Right cardiac atrium (tissue), 5 donors: ENCODE measurements at places on chromosomes 4 and X. TPM values are rescaled to one million over a fixed set of nuclear protein-coding genes. Genes with fewer than 3 reads are reported as not detected.

Gene RRH
- not detected for total RNA-seq

Gene ADGRG4
- total RNA-seq, result not detected

Gene GRIPAP1
- 24.0 TPM for total RNA-seq

Gene HSFX1
- 1.9 TPM for total RNA-seq

Gene NAT8L
- total RNA-seq, result 3.9 TPM

Gene SAGE1
- not detected for total RNA-seq

Gene HADH
- 174 TPM for total RNA-seq

Gene SSX4
- total RNA-seq, result not detected

Gene TEX13C
- not detected for total RNA-seq

- no peak for DNase-seq
Measured at GRCh38 chr4:165758086-165758485, 115.0 kb upstream of the TLL1 start.

DNA sequence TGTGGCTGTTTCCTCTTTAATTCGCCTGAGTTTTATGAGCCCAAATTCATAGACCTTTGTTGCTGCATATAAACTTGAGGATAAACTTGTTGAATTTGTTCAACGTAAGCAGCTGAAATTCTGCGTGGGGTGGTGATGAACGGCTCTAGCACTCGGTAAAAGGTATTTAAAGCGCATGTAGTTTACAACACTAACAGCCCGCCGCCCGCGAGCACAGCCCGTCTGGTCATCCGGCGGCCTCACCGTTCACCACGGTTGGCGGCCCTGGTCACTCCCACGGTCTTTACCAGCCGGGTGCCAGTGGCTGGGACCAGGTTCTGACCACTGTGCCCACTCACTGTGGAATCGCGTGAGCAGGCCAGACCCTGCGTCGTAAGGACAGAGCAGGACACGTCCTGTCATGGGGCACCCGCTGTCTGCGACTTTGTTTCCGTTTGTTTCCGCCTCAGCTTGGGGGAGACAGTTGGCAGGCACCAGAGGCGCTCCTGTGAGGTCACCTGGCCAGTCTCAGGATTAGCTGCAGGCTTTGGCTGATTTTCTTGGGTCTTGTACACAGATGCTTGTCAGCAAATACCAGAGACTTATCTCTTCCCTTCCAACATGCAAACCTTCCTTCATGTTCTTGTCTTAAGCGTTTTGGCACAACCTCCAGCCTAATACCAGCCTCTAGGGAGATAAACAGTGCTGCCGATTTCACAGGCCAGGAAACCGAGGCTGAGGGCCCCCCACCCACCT lies 36.8 kb upstream of the SPON2 start:
- DNase-seq, result peak; percentile 31

DNA sequence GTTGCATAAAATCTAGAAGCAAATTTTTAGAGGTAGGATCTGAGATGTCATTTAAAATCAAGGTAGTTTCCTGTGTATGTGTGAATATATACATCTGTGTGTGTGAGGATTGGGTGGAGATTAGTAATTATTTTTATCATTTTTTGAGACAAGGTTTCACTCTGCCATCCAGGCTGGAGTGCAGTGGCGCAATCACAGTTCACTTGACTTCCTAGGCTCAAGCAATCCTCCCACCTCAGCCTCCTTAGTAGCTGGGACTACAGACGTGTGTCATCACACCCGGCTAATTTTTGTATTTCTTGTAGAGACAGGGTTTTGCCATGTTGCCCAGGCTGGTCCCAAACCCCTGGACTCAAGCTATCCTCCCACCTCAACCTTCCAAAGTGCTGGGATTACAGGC lies 188.3 kb downstream of the RAPGEF2 start:
- DNase-seq, result no peak

- no peak for DNase-seq
Measured at GRCh38 chr4:155722816-155723499, 35.9 kb upstream of the GUCY1B1 start.

DNA sequence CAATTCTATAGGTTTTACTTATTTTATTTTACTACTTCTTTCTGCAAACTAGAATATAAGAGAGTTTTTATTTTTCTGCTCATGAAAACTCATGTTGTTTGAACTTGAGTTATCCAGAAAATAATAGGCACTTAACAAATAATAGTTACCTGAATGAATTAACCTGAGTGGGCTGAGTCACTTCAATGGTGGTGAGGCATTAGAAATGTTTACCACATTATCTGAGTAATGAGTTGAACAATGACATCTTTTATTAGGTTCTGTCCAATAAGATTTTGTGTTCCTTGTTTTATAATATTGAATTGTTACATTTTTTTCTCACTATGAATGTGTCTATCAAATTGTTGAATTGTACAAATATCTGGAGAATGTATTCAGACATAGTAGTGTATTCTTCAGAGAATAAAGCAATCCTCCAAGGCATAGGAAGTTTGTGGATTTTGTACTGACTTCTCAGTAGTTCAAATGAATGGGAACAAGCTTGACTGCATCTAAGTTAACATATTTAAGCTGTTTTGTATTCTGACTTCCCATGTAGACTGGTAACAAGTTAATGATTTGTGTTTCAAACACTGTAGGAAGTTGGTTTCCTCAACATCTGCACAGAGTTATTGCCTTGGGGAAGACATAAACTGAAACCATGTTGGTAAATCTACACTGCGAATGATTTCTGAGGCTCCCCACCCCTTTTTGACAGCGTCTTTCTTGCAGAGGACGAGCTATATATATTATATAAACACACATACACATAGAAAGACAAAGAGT lies 1808.9 kb upstream of the TENM3 start:
- DNase-seq, result no peak

GRCh38 chr4:99252746-99253145 lies 33.7 kb upstream of the ADH6 start:
- DNase-seq, result no peak

DNA sequence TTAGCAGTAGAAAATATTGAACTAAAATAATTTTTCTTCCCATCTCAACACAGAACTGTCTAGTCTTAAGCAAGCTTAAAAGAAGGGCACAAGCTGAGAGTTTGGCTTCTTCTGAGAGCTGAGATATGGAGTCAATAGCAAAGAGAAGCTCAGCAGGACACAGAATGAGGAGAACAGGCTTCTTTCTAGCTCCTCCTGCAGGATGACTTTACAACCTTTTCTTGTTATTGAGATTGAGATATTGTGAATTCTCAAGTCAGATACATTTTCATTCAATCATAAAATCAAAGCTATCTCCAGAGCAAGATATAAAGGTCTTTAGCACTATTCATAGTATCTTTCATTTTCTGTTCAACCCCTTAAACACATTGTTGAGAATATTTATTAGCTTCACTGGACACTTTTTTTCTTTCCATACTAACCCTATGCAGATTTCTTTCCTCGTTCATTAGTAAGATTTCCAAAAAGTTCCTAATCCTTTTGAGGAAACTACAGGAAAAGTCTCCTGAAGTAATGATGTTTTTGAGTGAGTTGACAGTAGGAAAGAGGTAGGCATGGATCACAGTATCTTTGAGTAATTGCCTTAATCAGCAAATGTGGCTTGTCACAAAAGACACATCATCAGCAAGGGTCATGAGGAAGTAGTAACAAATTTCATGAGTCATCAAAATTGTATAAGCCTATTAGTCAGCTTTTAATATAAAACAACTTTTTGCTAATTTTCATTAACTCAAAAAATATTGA lies 17.8 kb upstream of the CXCL3 start:
- no peak for DNase-seq

- DNase-seq, result no peak
Measured at GRCh38 chr4:150033901-150034300, 44.3 kb upstream of the DCLK2 start.

- DNase-seq, result no peak
Measured at GRCh38 chrX:12910423-12911121, 4.2 kb downstream of the TLR8 start.

- no peak for DNase-seq
Measured at GRCh38 chrX:40933706-40934425, 151.4 kb upstream of the USP9X start.

DNA sequence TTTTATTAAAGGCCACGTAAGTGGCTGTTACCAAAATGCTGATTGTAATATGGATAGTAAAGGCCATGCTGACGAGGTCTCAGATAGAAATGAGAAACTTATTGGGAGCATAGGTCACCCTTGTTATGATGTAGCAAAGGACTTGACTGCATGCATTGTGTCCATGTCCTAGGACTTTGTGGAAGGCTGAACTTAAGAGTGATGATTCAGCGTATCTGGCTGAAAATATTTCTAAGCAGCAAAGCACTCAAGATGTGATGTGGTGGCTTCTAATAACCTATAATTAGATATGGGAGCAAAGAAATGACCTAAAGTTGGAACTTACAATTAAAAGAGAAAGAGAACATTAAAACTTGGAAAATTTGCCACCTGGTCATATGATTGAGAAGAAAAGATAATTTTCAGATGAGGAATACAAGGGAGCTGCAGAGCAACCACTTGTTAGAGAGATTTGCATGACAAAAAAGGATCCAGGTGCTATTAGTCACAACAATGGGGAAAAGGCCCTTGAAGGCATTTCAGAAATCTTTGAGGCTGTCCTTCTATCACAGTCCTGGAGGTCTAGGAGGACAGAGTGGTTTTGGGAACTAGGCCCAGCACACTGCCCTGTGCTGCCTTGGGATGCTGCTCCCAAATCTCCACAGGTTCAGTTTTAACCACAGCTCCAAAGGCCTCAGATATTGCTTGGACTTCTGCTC lies 793.7 kb upstream of the LCORL start:
- no peak for DNase-seq

DNA sequence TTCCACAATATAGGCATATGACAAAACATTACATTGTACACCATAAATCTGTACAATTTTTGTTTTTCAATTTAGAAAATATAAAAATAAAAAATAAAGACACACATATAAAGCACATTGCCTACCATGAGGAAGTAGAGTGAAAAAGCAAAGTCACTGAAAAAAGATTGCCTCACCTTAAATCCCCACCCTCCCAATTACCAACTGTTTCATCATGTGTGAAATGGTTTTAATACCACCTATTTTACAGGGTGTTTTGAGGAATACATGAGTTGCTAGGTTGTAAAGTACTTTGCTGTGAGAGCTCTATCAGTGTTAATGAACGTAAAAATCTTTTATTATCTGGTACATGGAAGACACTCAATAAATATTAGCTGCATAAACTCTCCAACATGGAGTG lies 373.6 kb upstream of the NDST3 start:
- no peak for DNase-seq

DNA sequence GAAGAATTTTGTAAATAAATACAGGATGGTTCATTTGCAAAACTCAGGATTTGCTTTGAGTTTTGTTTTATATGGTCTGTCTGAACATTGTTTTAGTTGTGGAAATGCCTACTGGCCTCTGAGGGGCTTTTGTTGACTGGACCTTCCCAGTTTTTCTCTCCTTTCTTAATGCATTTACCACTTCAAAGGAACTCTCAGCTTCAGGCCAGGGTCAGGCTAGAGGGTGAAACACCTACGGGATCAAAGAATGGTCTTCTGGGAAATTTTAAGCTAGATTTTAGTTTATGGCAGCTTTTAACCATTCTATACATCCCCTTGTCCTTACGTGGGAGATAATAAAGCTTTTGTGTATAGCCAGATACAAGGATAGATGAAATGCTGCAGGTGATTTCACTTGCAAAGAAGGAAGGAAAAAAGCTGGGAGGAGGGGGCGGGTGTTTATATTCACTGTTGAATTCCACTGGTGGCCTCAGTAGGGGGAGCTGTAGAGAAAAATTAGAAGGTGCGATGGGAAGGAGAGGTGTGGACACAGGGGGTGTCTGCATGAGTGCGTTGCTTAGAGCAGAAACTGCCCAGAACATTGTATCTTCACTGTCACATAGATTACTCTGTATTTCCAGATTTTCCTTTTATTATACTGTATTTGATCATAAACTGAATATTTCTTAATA lies 151.8 kb downstream of the TSPAN5 start:
- no peak for DNase-seq

- DNase-seq, result peak; percentile 69
Measured at GRCh38 chr4:30717208-30718020, 2.8 kb upstream of the PCDH7 start.

- no peak for DNase-seq
Measured at GRCh38 chrX:56800801-56801200, 71.8 kb downstream of the NBDY start.

DNA sequence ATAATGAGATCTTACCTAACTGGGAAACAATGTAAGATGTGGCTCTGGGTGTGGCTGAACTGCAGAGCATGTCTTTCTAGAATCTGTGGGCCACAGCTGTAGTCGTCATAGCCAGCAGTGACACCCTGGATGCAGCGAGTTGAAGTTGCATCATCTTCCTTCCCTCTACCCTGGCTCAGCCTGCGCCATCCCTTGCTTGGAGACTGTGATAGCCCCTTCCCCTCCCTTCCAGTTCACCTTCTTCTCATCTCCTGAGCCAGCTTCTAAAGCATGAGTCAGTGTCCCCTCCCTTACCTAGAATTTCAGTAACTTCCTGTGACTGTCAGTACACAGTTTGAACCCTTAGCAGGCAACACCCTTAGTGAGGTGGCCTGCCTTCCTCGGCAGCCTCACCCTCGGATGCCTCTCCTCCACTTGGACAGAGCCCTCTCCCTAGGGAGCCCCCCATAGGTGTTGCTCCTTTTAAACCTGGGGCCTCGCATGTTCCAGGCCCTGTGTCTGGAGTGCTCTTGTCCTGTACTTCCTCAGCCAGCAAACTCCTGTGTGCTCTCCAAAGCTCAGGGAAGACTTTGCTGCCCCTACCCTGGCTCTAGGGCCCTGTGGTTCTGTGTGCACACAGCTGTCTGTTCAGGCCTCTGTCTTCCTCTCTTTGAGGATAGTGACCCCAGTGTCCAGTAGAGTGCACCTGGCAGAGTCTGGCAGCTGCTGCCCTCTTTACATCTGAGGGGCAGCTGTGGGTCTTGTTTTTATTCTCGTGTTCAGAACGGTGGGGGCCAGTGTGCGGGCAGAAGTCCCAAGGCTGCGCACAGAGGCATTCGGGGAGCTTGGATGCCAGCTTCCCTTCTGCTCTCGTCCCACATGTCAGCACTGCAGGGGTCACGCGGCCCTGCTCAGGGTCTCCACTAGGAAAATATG lies 43.7 kb upstream of the TADA2B start:
- no peak for DNase-seq

GRCh38 chrX:18951032-18951431 lies 32.9 kb downstream of the PHKA2 start:
- no peak for DNase-seq

DNA sequence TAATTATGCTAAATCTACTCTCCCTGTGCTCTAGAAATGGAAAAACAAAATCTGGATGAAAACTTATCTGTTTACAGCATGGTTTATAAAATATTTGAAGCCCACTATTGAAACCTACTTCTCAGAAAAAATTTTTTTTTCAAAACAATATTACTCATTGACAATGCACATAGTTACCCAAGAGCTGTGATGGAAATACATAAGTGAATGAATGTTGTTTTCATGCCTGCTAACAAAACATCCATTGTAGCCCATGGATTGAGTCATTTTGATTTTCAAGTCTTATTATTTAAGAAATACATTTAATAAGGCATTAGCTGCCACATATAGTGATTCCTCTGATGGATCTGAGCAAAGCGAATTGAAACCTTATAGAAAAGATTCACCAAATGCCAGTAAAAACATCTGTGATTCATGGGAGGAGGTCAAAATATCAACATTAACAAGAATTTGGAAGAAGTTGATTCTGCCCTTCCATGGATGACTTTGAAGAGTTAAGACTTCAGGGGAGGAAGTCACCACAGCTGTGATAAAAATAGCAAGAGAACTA lies 144.7 kb upstream of the HHIP start:
- DNase-seq, result no peak
